ENCODE measurements at places on chromosomes 11 and 22. TPM values are rescaled to one million over a fixed set of nuclear protein-coding genes. Genes with fewer than 3 reads are reported as not detected.

The MYOD1 gene
- total RNA-seq = not detected

The UBQLN3 gene
- not detected for total RNA-seq

The B3GAT1 gene
- total RNA-seq = 0.47 TPM

The OR51B2 gene
- not detected for total RNA-seq

The CRYBB2 gene
- total RNA-seq = not detected

The CBLIF gene
- total RNA-seq = not detected

The MYO7A gene
- total RNA-seq = 0.30 TPM

The FHIP1B gene
- 20.5 TPM for total RNA-seq

Data from hair follicular keratinocyte (primary cell).